ENCODE measurements at places on chromosomes 5 and 9. TPM values are rescaled to one million over a fixed set of nuclear protein-coding genes. Genes with fewer than 3 reads are reported as not detected.

The CREB3 gene
- 19.7 TPM for total RNA-seq

The MEIKIN gene
- total RNA-seq, result not detected

The CARD6 gene
- total RNA-seq, result 3.9 TPM

The ACOT12 gene
- total RNA-seq, result not detected

The ZDHHC11B gene
- total RNA-seq, result 2.2 TPM

The CTNND2 gene
- total RNA-seq, result not detected

The GLRA1 gene
- not detected for total RNA-seq

The DEPDC1B gene
- total RNA-seq, result 1.3 TPM

The RFK gene
- total RNA-seq, result 9.2 TPM

The PLCXD3 gene
- not detected for total RNA-seq

The RPL7A gene
- total RNA-seq, result 1,616 TPM

The C5orf58 gene
- not detected for total RNA-seq

The INSYN2B gene
- total RNA-seq, result not detected

The FXN gene
- total RNA-seq, result 11.5 TPM

The ANKRD31 gene
- total RNA-seq, result 0.15 TPM

The OR1L1 gene
- not detected for total RNA-seq

The SPATA31D4 gene
- total RNA-seq, result not detected

The ENTPD2 gene
- total RNA-seq, result not detected

The OR1Q1 gene
- total RNA-seq, result not detected

The RGS7BP gene
- not detected for total RNA-seq

The SH3RF2 gene
- total RNA-seq, result 0.35 TPM

The OR2K2 gene
- total RNA-seq, result not detected

The PCBD2 gene
- total RNA-seq, result 7.6 TPM

The PCDHB14 gene
- total RNA-seq, result not detected

The POLR3G gene
- total RNA-seq, result 1.4 TPM

The ARL10 gene
- total RNA-seq, result 0.75 TPM

The SPATA6L gene
- 2.0 TPM for total RNA-seq

The NKD2 gene
- total RNA-seq, result not detected

The GRXCR2 gene
- not detected for total RNA-seq

The FBLL1 gene
- not detected for total RNA-seq

The SPATA31C1 gene
- not detected for total RNA-seq

The ARID3C gene
- total RNA-seq, result 0.24 TPM
